ENCODE measurements at places on chromosomes 3 and 15.

DNA sequence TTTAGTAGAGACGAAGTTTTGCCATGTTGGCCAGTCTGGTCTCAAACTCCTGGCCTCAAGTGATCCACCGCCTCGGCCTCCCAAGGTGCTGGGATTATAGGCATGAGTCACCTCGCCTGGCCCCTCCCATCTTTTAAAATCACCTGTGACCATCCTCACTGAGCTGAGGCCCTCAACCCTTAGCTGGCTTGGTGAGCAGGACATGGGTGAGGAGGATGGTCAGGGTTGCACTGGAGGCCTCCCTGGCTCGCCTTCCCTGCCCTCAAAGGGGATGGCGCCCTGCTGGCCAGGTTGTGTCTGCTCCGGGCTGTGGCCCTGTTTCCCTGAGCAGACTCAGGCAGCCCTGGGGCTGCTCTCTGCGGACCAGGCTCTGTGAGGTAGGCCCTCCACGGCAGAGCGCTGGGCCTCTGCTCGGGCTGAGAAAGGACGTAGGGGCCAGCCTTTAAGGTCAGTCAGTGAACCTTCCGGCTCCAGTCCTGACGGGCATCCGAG lies 33.7 kb downstream of the SYNM start:
- DNase-seq: no peak

DNA sequence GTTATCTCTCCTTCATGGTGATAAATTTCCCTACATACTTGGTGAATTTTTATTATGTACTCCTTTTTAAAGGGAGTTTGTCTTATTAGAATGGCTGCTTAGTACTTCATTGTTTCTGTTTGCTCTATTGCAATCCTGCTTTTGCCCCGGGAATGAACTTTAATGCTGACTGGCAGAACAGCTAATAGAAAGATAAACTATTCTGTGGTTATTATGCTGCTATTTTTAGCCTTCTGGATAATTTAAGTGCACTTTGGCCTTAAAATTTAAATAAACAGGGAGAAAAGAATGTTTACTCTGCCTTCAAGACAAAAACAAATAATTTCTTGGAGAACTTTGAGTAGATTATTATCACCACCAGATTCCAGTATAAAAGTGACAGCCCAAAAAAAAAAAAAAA lies 413.8 kb upstream of the CCDC54 start:
- DNase-seq: no peak

GRCh38 chr3:73203101-73203500 lies 141.6 kb downstream of the EBLN2 start:
- no peak for DNase-seq

GRCh38 chr15:64222573-64223366 lies 59.9 kb upstream of the PPIB start:
- DNase-seq: no peak

DNA sequence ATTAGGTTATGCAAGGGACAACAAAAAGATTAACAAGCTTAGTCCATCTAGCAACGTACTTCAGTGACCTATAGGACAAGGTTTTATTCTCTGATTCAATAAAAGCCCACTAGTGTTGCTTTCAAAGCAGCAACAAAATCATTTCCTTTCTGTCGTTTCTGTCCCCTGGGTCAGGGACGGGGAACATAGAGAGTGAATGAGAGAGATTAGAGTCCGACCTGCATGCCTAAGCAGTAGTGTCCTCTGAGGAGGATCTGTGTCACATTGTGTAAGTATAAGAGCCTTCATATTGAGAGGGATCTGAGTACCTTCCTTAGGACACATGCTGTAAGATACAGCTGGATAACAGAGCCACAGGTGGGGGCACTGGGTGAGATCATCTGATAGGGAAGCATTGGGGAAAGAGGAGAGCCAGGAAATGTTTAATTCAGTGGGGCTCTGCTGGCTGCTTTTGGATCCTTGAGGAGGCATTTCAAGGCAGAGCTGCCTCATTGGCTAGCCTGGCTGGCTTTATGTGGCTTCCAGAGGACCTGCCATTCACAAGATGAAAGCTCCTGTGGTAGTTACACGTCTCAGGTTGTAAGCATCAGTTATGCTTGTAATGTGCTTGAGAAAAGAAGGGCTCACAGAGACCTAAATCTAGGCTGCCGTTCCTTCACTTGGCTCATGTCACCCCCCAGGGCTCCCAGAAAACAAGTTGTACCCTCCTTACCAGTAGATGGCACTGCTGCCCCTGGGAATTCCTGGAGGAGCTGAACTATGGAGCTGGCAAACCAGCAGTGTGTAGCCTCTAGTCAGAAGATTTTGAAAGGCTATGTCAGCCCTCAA lies 2.7 kb downstream of the TMEM108 start:
- no peak for DNase-seq

DNA sequence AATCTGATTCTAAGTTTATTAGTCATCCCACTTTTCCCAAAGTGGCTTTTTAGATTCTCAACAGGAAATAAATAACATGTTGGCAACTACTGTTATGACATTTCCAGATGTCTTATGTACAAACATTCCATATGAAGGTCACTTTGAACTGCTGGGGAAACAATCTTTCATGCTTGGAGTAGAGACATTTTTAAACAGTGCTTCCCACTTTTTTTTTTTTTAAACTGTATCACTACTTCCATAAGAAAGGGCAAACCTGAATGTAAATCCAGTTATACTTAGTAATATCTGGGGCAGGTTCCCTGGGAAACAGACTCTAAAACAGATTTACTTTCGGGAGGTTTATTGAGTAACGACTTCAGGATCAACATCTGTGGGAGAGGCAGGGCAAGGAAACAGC lies 473.8 kb downstream of the TAFA4 start:
- no peak for DNase-seq

- no peak for DNase-seq
Measured at GRCh38 chr3:127002195-127003174, 19.6 kb downstream of the PLXNA1 start.

- no peak for DNase-seq
Measured at GRCh38 chr3:4900298-4900697, 78.9 kb upstream of the BHLHE40 start.

DNA sequence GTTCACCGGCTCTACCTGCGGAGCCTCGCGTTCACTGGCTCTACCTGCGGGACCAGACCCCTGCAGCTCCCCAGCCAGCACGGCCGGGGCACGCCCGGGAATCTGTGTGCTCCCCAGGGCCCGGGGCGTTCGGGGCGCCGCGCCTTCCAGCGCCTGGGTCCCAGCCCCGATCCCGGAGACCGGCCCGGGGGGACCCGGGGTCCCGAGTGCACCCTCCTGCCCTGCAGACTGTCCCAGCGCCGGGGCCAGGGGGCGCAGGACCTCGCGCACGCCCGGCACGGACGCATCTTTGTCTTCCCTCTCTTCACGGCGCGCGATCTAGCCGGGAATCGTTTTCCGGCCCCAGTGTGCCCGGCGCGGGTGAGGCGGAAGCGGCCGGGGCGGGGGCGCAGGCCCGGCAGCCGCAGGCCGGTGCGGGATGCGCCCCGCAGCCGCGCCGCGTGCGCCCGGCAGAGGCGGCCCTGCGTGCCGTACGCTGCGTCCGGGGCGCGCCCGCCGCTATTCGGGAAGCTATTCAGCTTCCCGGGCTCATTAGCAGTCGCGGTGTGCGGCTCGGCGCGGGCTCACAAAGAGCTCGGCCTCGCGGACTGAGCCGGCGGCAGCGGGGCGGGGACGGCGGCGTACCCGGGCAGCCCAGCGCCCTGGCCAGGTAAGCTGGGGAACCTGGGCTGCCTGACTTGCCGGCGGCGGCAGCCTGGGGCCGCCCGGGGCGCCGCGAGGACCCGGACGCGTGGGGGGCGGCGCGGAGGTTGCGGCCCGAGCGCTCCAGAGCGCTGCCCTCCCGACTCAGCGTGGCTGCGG lies at the start of gene APBA2:
APBA2 (plus strand) TSS at position 345 of the 801 bp plus-strand sequence. CDS start 167,911 bp downstream, outside the sequence.
- no peak for DNase-seq

- DNase-seq: no peak
Measured at GRCh38 chr3:162719684-162720341, 1223.2 kb downstream of the OTOL1 start.

- DNase-seq: no peak
Measured at GRCh38 chr3:3015185-3016089, 94.7 kb downstream of the IL5RA start.

- no peak for DNase-seq
Measured at GRCh38 chr3:87161417-87161816, 65.7 kb upstream of the CHMP2B start.

GRCh38 chr3:118734664-118735063 lies 300.0 kb downstream of the IGSF11 start:
- DNase-seq: no peak

DNA sequence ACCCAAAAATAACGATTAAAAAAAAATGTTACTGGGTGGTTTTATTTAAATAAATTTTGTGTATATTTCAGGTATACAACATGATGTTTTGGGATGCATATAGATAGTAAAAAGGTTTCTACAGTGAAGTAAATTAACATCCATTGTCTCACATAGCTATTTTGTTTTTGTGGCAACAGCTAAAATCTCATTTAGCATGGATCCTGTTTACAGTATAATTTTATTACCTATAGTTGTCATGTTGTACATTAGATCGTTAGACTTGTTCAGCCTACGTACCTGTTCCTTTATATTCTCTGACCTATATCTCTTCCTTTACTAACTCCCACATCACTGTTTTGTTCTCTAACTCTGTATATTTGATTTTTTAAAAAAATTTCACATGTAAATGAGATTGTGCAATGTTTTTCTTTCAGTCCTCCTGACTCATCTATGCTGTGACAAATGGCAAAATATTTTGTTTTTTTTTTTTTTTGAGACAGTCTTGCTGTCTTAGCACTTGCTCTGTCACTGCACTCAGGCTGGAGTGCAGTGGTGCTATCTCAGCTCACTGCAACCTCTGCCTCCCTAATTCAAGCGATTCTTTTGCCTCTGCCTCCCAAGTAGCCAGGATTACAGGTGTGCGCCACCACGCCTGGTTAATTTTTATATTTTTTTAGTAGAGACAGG lies 45.6 kb downstream of the OIP5 start:
- no peak for DNase-seq

DNA sequence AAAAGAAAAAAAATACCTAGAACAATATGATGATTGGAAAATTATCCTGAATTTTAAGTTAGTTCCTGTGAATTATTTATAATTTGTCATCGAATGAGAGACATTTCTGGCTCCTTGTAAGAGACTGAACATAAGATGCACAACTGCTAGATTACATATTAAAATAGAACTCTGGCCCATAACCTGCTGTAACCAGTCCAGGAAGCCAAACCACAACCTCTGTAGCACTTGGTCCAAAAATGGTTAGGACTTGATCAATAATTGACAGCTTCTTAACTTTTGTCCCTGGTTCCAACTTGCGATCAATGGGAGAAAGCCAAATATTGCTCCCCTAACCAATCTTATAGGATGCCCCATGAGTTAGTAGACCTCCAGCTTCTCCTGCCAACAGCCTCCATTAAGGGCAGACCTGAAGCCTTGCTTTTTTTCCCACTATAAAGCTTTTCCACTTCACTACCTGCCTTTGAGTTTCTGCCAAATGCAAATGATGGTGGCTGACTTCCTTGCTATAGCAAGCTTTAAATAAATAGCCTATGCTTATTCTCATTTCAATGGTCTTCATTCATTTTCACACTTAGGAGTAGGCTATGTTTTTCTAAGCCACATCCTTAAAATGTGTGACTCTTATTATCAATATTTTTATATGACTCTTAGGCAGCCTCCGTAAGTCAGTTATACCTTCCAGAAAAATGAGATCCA lies 224.0 kb upstream of the ARHGEF26 start:
- no peak for DNase-seq

DNA sequence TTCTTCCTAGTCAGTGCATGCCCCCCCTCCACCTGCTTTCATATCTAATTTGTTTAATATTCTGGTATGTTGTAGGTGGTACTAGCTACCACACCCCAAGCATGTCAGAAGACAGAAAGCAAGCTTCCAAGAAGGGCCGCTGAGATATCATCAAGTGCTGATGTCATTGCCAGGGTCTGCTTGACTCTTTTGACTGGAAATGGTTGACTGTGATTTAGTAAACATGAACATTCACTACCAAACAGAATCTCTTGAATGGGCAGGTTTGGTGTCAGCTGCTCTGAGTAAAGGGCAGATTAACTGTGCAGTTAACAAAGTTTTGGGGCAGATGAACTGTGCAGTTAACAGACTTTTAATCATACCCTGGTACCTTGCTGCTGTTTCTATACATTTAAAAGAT lies 244.2 kb upstream of the SATB1 start:
- DNase-seq: no peak

- DNase-seq: no peak
Measured at GRCh38 chr3:52193065-52193464, 4.9 kb upstream of the ALAS1 start.

DNA sequence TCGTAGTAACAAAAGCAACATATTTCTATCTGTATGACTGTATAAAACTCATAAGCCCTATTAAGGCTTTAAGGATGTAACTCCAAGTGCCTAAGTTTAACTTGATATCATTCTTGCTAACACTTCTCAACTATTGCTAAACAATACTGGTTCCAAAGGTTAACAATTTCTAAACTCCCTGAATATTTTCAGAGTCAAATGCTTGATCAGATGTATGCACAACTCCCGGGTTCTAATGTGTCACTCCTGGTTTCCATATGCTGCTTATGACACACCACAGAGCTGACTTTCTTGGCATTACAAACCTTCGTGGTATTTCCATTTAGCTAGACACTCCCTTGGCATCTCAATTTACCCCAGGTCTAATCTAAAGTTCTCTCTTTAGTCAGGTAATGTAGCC lies 26.3 kb downstream of the DZIP1L start:
- no peak for DNase-seq

- no peak for DNase-seq
Measured at GRCh38 chr15:88623632-88624031, 2.5 kb downstream of the AEN start.

DNA sequence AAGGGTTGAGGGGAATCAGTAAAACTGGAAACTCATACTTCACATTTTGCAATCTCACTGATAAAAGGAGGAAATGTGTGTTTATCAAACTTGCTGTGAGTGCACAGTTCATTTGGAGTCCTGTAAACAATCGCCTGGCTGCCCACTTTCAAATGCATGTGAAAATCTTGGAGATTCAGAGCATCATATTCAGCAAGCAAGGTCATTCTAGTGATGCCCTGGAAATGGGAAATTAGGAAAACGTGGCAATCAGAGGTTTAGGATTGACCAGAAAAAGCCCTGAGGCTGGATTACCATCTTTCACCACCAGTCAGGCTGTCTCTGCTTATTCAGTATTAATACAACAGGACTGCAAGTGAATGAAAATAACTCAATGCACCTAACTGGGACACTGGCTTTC lies 23.9 kb downstream of the DPH6 start:
- no peak for DNase-seq

GRCh38 chr3:15694628-15695027 lies 93.1 kb downstream of the BTD start:
- DNase-seq: no peak

- no peak for DNase-seq
Measured at GRCh38 chr3:102745881-102746280, 311.1 kb downstream of the ZPLD1 start.

- DNase-seq: no peak
Measured at GRCh38 chr3:129330409-129330808, 51.7 kb downstream of the HMCES start.

- no peak for DNase-seq
Measured at GRCh38 chr3:45497963-45498362, 96.6 kb upstream of the LIMD1 start.

DNA sequence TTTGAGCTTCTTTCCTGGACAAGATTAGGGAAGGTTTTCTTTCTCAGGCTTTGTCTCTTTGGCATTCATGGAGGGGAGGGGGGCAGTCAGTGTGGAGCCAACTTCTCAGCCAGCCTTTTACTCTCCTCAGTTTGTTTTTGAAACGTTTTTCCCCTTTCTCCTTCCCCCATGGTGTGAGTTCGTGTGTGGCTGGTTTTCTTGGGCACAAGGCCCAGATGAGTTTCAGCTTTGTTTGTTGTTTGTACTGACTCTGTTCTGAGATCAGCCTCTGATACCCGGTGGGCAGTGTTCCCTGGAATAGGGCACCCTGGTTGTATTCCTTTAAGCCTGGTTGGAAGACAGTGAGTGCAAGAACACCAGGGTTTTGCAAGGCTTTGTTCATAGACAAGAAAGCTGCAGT lies 168.2 kb upstream of the RARB start:
- DNase-seq: no peak

Data from GM12892 (cell line).